ELR (cell line): ENCODE measurements at places on chromosomes 3 and 15.

DNA sequence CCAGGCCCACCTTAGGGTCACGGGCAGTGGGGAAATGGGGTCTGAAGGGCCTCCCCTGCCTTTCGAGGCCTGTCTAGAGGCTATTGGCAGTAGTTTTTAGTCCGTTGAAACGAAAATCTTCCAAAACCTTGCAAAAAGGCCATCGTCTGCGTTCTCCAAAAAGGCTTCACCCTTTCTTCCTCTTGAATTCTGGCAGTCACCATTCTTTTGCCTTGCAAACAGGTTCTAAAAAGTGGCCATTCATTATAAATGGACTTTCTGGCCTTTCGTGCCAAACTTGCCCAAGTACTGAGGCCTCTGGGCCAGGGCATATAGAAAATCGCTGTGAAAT lies 367 bp upstream of the TARS3 start:
- no peak for DNase-seq

GRCh38 chr15:80120636-80121035 lies 32.2 kb upstream of the FAH start:
- no peak for DNase-seq

DNA sequence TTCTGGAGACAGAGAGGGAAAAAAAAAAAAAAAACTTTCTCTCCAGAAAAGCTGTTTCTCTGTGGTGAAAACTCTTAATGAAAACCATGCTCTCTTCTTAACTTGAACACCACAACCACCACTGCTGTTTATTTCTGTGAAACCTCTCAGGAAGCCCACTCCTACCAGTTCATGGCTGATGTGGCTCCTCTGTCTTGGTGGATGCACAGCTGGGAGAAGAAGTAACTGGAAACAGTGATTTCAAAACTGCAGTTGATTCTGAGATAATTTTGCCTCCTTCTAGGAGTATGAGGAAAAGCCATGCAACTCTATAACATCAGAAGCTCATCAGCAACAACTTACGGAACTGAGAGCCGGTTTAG lies 40.2 kb upstream of the PYGO1 start:
- no peak for DNase-seq

DNA sequence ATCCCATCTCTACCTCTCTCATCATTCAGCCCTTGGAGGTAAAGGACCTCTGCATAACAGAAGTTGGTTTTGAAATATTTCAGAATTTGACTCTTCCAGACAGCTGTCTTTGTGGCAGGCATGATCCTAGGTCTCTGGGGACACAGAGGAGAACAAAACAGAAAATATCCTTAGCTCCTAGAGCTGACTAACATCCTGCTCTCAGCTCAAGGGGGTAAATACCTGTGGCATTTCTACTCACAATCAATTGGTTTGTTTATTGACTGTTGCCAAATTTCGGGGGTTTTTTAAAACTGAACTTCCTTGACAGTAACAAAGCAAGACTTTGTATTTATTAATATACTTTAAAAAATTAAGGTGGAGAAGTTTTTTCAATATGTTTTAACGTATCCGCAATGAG lies 78.8 kb downstream of the EOMES start:
- DNase-seq, result peak; percentile 34

DNA sequence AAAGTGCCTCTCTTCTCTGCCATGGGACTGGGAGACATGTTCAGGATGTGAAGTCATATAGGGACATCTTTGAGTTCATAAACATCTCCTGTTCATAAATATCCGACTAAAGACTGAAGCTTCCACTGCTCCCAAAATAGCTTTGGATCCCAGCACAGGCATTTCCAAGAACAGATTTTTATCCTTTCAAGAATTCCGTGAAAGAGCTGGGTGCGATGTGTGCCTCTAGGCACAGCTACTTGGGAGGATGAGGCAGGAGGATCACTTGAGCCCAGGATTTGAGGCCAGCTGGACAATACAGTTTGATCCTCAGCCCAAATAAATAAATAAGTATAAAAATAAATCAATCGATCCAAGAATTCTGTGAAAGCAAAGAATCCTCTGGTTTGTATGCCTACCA lies 6.7 kb upstream of the ISLR2 start:
- no peak for DNase-seq
